ENCODE measurements at places on chromosomes 11 and 22.

DNA sequence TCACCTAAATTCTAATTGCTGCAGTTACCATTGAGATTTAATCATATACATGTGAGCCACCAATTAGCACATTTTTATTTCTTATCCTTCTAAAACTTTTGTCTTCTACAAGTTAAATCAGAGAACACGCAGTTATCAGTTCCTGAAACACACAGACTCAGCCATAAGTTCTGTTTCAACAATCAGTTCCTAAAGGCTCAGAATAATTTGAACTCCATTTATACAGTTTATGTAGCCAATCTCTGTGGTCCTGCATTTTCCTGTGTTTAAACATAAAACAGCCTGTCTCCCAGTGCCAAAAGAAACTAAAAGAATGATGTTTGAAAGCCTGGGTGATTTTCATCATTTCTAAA lies 2.9 kb downstream of the PLAAT3 start:
- DNase-seq, result no peak

DNA sequence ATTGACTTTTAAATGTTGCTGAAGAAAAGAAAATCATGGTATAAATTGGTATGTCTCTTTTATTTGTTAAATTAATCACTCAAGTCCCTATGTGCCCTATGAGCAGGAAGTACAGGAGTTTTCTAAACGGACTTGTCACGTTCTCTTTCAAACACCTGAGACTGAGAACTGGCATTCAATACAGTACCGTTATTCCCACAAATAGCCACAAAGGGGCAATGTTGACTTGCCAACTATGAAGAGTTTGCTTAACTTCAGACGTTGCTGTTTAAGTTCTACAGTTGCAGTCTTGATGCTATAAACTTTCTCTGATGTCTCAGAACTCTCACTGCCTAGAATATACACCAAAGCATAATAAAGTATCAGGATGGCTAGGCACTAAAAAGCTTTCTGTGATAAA lies 7.6 kb downstream of the OR56A1 start:
- no peak for DNase-seq

- DNase-seq, result no peak
These were observed 87.7 kb downstream of the CHST1 start for GRCh38 chr11:45577752-45578151.

- DNase-seq, result no peak
These were observed 3.1 kb downstream of the ILK start for GRCh38 chr11:6606471-6607189.

- DNase-seq, result no peak
These were observed 24.7 kb upstream of the CRYBB3 start for GRCh38 chr22:25174888-25175411.

- DNase-seq, result no peak
These were observed 36.0 kb upstream of the OLFML1 start for GRCh38 chr11:7449211-7449840.

DNA sequence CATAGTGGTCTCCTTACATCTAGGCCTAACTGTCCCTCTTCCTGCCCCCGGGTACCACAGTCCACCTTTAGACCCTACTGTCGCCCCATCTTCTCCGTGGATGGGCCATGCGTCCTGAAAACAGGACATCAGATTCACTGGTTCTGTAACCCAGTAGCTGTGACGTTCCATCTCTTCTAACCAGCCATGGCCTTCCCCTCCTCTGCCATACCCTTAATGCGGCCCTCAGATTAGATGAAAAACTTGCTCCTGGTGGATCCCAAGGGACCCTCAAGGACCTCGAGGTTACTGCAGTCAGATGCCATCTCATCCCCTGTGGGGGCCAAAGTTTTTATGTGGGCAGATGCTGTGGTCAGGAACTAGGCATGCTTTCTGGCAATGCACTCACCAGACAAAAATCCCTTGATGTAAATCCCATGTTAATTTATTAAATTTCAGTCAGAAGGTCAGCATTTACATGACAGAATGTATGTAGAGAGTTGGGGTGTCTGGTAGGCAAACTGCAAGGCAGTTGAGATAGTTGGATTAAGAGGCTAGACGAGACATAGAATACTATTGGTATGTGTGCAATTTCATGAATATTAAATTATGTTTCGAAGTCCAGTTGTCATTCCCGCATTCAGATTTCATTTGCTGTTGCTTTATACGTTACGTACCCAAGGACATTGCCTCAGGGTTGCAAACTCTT lies 64.3 kb downstream of the WNT11 start:
- DNase-seq, result no peak

Measured in NCI-H1436 treated with DMSO at 0.1 percent for 48 hours (cell line).